ENCODE measurements at places on chromosomes 5 and 9.

- DNase-seq, result no peak
Observed at GRCh38 chr5:40333459-40334241, 346.1 kb upstream of the PTGER4 start.

- no peak for DNase-seq
Observed at GRCh38 chr5:36661456-36662220, 55.2 kb downstream of the SLC1A3 start.

DNA sequence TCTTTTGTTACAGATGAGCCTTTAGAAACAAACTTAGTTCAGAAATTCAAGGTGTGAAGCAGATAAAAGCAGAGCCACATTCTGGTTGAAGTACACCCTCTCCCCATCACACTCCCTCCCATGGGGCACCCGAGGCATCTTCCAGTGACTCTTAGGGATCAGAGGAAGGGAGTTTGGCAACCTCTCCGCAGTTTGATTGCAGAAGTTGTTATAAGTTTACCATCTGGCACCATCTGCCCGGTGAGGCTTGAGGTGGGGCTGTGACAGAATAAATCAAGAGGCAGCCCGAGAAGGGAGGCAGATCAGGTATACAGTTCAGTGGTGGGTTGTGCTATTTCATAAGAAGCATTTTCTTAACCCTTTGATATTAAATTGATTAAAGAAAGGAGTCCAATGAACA is 458.6 kb upstream of the CLINT1 start:
- DNase-seq, result no peak

DNA sequence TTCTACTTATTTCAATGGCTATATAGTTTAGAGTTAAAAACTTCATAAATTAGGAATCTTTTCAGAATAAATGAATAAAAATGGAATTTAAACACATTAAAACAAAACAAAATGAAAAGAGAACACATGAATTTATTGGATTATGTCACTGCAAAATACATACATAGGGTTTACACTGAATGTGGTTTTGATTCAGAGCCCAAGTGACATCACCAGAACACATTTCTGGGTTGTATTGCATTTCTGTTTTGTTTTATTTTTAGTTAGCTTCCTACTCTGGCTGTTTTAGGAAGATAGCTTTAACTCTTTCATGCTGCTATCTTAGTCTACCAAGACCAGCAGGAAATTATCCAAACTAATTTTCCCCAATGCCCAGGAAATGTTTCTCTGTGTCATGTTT is 1935.0 kb downstream of the EFNA5 start:
- DNase-seq, result no peak

- DNase-seq, result no peak
Observed at GRCh38 chr9:123453831-123454321, 97.9 kb downstream of the CRB2 start.

- no peak for DNase-seq
Observed at GRCh38 chr9:1238407-1238806, 188.2 kb downstream of the DMRT2 start.

GRCh38 chr5:21573416-21574314 is 1279.5 kb downstream of the CDH12 start:
- no peak for DNase-seq

DNA sequence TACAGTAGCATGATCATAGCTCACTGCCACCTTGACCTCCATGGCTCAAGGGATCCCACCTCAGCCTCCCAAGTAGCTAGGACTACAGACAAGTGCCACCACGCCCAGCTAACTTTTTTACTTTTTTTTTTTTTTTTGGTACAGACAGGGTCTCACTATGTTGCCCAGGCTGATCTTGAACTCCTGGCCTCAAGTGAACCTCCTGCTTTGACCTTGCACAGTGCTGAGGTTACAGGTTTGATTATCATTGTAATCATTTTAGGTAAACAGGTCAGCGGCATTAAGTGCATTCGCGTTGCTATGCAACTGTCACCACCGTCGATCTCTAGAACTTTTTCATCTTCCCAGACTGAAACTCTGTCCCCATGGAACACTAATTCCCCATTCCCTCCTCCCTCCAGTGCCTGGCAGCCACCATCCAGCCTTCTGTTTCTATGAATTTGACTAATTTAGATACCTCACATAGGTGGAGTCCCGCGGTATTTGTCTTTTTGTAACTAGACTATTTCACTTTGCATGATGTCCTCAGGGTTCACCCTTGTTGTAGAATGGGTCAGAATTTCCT is 5.8 kb upstream of the CARD19 start:
- no peak for DNase-seq

- no peak for DNase-seq
Observed at GRCh38 chr9:6788162-6789016, 30.6 kb downstream of the KDM4C start.

DNA sequence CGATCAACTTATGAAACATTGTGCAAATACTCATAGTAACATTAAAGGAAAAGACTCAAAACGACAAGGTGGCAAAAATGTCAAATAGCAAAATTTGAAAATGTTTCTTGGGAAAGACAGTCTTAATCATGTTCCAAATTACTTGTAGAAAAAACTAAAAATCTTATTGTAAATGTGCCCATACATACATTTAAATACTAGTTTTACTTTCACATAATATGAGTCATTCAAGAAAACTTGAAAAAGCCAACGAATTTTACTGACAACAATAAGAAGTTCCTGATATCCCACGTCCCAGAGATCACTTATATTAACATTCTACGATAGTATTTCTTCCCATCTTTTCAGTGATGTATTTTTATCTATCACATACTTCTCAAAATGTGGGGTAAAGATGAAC is 13.7 kb downstream of the MLLT3 start:
- DNase-seq, result no peak

Measured in stimulated activated CD4-positive, alpha-beta T cell treated with anti-CD3 and anti-CD28 coated beads, Interleukin-1b, Interleukin-23, amount 100 ng/mL, for 24 hours (primary cell).